Type B pancreatic cell (in vitro differentiated cells): ENCODE measurements at places on chromosomes 5 and 9.

DNA sequence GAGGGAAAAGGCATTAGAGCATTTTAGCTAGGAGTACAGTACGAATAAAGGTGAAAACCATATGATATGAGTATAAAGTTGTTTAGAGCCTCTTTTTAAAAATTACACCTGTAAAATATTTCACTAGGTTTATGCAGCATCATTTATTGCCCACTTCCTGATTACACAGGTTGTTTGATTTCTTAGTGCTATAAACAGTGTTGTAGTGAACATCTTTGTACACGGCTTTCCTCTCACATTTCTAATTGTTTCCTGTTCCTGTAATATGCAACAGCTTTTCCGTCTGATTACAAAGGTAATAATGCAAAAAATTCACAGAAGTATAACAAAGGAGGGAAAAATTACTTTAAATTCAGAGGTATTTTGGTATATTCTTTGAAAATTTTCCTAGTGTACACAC, 13.0 kb downstream of the STOM start:
- no peak for DNase-seq

DNA sequence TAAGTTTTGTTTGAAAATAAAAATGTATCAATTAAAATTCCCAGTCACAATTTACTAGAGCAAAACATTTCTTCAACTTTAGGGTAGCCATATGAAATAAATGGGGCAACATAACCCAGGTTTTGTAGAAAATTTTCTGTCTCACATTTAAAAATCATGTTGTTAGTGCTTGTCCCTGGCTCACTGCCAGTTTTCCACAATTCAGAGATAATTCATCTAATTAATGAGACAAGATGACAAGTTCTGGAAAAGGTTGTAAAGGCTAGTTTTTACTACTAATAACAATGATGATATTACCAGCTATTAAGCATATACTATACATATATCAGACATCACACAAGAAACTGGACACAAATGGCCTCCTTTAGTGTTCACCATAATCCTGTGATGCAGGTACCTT, 45.9 kb downstream of the MEGF9 start:
- DNase-seq, result no peak

DNA sequence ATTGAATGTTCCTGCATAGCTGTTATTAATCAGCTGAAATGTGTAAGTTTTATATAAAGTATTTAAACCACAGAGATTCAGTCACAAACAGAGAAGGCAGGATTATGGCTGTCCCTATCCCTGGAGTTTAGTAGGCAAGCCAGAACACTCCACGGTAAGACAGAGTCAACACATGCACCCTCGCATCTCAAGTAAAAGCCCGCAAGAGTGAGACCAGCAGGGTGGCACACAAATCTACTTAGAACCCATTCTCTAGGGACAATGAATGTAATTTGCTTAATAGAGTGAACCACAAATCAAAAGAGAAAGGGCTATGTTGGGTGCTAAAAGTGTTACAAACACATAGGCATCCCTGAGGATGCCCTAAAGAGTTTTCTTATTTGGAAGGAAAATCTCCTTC, 35.1 kb downstream of the LPAR1 start:
- DNase-seq, result no peak

DNA sequence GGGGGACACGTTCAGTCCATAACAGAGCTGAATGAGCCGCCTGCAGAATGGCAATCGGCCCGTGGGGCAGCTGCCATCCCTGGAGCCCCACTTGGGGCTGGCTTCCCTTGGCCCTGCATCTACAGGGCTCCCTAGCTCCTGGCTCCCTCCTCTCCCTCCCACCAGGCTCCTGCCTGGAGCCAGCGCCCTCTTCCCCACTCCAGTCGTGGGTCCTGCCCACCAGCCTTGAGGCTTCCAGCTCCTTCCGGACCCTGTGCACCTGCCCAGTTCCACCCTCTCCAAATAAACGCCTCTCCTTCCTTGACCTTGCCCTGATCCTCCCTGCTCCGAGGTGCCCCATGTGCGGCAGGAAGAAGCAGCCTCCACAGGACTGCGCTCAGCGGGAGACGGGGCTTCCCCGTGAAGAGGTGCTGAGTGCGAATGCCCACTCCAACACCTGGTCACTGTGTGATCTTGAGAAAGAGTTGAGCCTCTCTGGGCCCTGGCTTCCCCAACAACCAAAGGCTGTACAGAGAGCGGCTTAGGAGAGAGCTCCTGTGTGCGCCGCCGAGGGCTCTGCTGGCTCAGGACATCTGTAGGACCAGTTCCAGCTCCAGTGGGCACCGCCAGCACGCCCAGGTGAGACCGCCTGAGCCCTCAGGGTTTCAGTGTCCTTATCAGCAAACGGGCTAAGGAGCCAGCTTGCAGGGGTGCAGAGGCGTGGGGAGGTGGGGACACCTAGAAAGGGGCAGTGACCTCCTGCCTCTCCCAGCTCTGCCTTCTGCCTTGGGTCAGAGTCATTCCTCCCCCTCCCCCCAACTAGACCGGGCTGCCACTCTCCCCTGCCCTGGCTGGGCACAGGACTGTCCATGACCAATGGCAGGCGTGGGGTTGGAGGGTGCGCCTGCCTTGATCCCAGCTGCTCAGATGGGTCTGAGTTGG, 12.1 kb downstream of the C9orf50 start:
- DNase-seq, result no peak

DNA sequence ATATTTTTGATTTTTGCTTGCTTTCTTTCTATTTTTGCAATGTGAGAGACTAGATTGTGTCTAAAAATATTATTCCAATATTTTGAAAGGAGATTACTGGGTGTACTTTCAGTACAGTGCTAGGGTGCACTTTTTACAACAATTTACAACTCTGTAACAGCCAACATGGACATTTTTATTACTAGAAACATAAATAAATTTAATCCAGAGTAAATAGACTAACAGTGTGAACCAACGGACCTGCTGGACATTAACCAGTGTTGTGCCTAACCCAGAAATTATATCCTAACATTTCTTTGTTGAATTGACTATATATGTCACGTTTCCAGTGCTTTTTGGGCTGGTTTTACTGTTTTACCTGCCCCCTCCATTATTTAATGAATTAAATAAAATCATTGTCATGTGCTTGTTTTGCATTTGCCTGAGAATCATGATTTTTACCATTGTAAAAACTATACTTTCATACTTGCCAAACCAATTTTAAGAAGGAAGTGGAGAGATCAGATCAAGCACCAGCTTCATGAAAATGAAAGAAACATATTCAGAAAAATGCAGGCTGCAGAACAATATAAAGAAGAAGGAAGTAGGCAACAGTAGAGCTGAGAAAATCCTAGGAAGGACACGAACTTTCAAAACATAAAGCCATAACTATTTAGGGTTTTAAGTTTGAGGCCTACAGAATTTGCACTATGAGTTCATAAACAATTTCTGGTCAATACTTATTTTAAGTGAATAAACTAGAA, 400.8 kb upstream of the PIK3R1 start:
- DNase-seq, result no peak

DNA sequence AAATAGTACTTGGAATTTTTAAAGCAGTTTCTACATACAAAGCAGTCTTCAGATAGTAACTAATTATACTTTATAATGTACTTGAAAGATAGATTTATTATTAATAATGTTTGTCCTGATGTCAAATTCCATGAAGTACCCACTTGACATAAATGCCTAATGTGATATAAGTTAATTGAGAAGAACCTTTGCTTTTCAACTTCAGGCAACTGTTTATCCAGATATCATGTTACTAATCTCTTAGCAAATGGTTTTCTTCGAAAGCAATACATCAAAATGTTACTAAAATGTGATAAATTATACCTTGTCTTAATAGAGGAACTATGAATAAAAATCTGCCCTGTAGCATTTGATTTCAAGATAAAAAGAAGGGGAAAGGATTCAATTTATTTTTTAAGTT, 146.8 kb upstream of the FBXL17 start:
- no peak for DNase-seq

- no peak for DNase-seq
These were observed 300 bp upstream of the SVEP1 start for GRCh38 chr9:110579862-110580219.

- no peak for DNase-seq
These were observed 142.0 kb downstream of the PARP8 start for GRCh38 chr5:50808406-50808805.

- DNase-seq, result no peak
These were observed 113.0 kb downstream of the UGCG start for GRCh38 chr9:112009656-112010055.

DNA sequence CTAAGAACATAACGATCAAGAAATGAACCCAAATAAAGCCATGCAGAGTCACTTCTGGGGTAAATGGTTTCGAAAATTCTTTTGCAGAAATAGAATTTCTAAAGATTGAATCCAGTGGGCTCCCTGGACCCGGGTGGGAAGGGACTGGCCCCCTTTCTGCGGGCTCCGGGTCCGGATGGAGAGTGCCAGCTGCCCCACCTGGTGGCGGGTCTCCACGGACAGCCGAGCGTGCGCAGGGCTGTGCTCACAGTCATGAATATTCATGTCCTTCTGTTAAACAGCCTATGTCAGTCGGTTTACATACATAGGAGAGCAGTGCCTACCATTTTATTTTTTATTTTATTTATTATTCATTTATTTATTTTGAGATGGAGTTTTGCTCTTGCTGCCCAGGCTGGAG, 4.7 kb upstream of the PPP1R26 start:
- no peak for DNase-seq

GRCh38 chr5:148972396-148972795, 90.5 kb downstream of the SH3TC2 start:
- DNase-seq, result no peak

- no peak for DNase-seq
These were observed 778.1 kb upstream of the WWC1 start for GRCh38 chr5:167513381-167513780.

DNA sequence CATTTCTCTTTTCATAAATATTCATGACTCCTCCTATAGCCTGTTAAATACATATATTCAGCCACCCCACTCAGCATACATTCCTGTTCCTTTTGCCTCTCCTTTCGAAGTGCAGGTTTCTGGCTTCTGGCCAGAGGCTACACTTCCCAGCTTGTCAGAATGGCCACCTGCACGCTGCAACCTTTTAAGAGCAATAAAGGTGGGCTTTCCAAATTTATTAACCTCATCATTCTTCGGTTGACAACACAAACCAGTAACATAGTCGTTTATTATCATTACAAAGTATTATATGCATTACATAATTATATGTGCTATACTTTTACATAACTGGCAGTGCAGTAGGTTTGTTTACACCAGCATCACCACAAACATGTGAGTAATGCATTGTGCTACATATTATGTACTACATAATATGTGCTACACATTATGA, 16.5 kb upstream of the TMEM171 start:
- DNase-seq, result no peak

DNA sequence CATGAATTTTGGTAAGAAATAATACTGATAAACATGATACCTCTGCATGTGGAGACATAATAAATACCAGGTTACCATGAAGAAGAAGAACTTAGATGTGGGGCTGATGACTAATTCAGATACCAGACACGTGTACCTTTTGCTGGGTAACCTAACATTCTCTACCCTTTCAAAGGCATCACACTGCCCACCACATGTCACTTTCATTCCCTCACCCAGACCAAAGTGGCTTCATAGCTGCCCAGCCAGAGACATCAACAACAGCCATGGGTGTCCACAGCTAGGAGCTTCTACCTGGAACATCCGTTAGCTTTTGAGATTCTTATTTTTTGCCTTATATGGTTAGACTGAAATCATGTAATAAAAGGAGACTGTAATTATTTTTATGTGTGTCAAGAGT, 396.8 kb downstream of the MED10 start:
- DNase-seq, result no peak

- no peak for DNase-seq
These were observed 26.5 kb downstream of the AQP7 start for GRCh38 chr9:33375841-33376321.

DNA sequence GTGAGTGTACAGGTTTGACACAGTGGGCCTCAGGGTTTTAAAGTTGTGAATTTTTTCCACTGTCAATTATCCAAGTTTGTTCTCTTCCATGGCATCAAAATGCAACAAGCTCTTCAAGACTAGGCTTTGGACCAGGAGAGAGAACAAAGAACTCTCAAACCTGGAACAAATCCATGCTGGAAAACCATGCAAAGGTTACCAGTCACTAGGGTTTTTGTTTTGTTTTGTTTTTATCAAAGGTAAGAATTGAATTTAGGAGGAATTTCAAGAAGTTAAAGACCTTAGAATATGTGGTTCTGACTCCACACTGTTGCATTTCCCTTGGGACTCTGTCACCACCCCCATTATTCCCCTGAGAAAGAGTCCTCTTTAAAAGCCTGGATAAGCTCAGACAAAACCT, 191.1 kb upstream of the PIK3R1 start:
- no peak for DNase-seq

- DNase-seq, result no peak
These were observed 163.6 kb downstream of the SPATA31D1 start for GRCh38 chr9:82152181-82152580.

DNA sequence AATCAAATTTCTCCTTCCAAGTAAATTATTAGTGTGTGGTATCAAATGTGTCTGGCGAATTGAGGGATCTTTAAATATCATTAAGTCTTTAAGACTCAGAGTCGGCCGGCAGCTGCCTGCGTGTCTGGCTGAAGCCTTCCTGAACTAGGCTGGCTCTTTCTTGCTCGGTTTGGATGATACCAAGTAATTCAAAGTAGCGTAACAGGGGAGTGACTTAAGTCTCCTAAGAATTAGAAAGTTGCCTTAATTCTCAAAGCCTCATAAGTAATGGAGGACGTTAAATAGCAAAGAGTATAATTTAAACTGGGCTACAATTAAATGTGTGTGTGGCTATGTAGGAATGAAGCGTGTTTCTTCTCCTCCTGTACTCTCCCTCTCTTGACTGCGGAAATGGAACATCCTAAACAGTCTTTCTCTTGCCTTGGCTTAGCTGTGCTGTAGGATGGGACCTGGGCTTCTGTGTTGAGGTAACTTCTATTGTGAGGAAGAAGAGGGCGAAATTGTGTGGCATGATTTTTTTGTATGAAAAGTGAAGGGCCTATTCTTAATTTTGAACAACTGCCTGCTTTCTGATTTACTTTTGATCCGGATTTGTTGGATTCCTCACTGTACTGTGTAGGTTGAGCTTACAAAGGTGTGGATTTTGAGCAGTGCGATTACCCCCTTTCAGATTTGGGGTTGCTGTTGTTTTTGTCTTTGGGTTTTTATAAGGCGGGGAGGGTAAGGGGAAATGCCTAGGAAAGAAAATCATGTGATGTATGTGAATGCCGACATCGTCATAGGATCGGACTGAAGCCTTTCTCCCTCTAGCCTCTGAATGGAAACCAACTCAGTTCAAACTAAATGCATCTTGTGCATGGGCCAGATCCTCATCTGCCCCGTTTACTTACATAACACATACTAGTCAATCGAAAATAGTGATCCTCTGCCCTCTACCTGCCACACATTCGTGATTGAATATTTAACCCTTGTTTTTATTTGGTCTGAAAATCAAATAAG, 29.9 kb downstream of the CPEB4 start:
- DNase-seq, result no peak
